Pons (tissue), 1 donor: ENCODE measurements at places on chromosomes 11 and 22.

DNA sequence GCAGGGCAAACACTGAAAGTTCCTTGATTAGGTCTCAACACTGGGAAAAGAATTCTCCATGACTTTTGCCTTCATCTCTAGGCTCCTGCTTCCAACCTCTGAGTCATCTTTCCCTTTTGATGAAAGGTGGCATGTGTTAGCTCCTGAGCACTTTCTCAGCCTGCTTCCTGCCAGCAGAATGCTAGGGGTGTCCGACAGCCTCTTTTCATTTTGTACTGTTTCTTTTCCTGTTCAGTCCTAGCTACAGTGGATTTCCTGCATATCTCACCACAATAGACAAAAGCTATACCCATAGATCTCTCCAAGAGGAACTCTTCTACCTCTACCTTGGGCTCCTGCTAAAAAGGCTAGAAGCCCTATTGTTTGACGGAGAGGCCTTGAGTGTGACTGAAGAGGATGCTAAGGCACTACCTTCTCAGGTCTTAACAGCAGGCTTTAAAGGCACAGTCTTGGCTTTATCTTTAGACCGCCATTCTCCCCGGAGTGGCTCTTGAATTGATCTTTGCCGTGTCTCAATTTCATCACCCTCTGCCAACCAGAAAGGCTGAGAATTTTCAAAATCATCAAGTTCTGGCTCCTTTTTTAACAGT, 145.5 kb downstream of the RBFOX2 start:
- peak; percentile 15 for DNase-seq

GRCh38 chr11:36566407-36567053, 1.3 kb upstream of the RAG1 start:
- DNase-seq, result no peak

DNA sequence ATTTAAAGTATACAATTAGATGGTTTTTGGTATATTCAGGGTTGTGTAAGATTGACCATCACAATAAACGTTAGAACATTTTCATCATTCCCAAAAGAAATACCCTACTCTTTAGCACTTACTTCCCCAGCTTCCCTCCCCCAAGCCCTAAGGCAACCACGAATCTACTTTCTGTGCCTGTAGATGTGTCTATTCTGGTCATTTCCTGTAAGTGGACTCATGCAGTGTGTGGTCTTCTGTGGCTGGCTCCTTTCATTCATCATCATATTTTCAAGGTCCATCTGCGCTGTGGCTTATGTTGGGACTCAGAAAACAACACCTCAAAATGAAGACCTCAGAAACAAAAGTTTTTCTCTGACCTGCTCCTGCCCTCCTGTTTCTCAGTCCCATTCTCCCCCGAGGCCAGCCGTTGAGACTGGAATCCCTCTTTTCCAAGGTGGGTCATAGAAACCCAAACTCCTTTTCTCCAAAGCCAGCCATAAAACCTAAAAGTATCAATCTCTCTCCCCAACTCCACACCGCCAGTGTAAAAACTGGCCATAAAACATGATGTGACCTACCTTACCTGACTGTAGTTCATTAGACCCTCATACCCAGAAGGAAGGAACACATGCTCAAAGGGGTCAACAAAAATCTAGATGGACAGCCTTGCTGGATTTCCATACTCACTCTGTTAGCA, 12.9 kb upstream of the TMPRSS13 start:
- no peak for DNase-seq

DNA sequence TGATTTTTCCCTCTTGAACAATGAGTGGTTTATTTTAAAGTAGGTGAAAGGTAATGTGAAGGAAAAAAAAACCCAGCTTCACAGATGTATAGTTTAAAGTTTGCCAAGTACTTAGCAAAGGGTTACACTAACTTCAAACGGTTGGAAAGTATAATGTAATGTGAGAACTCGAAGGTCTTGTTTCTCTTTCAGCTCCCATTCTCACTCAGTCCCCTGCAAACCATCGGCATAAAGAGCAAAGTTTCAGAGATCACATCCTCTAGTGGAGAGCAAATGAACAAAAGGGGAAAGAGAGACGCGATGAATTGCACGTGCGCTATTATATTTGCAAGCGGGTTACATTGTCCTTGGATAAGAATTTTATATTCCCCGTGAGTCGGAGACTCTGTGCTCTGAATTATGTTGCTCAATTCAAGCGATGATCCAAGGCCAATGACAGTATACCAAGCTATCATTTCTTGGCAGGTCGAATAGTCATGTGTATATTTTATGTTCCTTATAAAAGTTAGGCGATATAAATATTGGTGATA, 37.6 kb upstream of the BIRC3 start:
- DNase-seq, result no peak

DNA sequence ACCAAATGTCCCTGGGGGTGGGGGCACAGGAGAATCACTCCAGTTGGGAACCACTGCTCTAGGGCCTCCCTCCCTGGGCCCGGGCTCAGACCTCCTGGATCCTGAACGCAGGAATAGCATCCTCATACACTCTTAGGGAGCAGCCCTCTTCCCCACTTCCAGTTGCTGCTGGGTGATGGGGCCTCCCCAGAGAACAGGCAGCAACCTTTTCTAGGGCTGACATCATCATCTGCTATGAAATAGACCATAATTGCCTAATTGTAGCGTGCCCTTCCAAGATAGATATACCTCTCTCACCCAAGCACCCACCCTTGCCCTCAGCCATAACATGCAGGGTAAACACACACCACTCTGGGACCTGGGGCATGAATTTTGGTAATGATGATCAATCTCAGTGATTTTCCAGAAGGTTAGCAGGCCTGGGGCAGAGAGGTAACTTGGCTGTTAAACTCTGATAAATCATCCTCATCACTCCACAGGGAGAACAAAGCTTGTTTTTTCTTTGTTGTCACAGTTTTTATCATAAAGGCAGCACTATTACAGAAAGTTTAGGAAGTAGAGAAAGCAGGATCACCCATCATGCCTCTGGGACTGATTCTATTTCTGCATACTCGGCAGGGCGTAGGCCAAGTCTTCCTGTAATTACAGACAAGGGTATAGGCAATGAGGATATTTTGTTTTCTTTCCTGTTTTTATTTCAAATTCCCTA, 88.3 kb upstream of the PRDM11 start:
- no peak for DNase-seq

- no peak for DNase-seq
These were observed 115.7 kb downstream of the ABTB2 start for GRCh38 chr11:34242037-34242625.

GRCh38 chr11:85809191-85809590, 1.8 kb downstream of the SYTL2 start:
- no peak for DNase-seq
